Activated naive CD4-positive, alpha-beta T cell treated with anti-CD3 and anti-CD28 coated beads for 36 hours (primary cell): ENCODE measurements at places on chromosomes 12 and 14. TPM values are rescaled to one million over a fixed set of nuclear protein-coding genes. Genes with fewer than 3 reads are reported as not detected.
A peak's percentile ranks its signal among the peaks of the same experiment; 100 is the strongest.

DNA sequence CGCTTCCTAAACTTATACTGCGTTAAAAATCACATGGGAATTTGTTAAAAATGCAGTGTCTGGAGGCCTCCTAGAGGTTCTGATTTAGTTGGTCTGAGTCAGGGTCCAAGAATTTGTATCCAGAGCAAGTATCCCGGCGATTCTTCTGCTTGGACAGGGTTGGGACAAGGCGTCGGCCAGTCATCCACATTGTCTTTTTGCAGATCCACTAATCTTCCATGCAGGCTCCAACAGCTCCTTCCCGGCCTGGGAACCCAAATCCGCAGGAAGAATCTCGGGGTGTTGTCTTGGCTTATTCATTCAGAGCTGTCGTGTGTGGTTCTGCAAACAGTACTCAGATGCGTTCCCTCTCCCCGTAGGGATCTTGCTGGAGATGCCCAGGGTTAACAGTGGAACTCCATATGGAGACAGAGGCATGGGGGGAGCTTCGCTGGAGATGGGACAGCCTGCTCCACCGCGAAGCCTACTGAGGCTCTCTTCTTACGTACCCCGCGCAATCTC, 25.3 kb downstream of the GPRC5D start:
- no peak for DNase-seq

The STON2 gene
- 0.12 TPM for total RNA-seq

DNA sequence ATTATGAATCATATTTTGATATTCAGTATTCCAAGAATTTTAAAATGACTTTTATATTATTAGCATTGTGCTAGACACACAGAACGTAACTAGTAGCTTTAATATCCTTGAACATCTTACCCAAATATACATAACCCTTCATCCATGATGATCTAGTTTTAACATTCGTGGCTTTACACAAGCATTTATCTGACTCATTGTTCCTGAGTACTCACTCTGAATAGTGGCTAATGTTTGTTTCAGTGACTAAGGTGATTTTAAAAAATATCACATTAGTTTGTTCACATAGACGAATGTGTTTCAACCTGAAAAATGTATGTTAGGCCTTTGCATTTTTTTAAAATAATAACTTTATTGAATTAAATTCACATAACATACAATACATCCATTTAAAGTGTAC, 80.0 kb upstream of the PTPRQ start:
- DNase-seq = no peak

GRCh38 chr12:110286623-110287022, 5.6 kb downstream of the ATP2A2 start:
- no peak for DNase-seq

DNA sequence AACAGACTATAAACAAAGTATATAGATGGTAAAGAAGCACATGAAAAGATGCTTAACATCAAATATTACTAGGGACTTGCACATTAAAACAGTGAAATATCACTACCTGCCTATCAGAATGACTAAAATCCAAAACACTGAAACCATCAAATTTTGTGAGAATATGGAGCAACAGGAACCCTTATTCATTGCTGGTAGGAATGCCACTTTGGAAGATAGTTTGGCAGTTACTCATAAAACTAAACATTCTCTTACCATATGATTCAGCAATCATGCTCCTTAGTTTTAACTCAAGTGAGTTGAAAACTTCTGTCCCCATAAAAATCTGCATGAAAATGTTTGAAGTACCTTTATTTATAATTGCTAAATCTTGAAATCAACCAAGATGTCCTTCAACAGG, 297.6 kb downstream of the DAD1 start:
- DNase-seq = no peak

The HPD gene
- total RNA-seq = not detected

The CD163 gene
- not detected for total RNA-seq

DNA sequence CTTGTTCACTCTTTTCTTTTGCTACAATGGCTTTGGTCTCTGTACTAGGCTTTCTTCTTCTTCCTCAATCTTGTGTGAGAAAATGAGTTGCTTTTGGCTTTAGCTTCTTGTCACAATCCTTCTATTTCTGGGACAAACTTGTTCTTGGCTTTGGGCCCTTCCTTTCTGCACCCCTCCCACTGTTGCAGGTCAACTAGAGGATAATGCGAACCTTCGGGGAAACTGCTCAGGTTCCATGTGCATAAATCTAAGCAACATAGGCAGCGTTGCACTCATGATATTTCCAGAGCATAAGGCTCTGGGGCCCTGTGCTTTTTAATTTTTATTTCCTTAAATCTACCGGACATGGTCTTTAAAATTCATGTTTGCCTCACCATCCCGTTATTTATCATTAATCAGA, 89.8 kb upstream of the LRIG3 start:
- DNase-seq = no peak

DNA sequence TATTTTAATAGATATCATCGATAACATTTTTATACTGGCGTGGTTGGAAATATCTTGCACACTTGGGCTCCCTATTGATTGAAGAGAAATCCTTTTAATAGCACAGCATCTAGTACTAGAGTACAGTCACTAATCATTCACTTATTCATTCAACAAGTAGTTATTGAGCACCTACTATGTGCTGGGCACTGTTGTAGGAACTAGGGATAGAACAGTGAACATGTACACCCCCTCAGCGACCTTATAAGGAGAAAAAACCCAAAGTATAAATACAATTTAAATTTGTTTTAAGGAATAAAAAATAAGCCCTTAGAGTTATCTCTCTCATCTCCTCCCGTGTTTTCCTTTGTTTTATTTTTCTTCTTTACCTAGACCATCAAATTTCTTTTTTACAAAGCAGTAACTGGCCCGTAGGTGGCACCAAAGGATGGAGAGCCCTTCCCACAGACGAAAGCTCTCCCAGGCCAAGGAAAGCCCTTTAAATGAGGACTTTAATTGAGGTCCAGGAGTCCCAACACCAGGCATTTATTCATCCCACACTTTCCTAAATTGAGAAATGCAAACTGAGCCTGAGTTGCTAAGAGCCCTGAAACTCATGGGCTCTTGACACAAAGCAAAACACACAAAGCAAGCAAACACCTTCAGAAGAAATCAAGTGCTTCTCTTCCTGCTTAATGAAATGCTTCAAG, 29.0 kb downstream of the PEBP1 start:
- DNase-seq = peak; percentile 38

DNA sequence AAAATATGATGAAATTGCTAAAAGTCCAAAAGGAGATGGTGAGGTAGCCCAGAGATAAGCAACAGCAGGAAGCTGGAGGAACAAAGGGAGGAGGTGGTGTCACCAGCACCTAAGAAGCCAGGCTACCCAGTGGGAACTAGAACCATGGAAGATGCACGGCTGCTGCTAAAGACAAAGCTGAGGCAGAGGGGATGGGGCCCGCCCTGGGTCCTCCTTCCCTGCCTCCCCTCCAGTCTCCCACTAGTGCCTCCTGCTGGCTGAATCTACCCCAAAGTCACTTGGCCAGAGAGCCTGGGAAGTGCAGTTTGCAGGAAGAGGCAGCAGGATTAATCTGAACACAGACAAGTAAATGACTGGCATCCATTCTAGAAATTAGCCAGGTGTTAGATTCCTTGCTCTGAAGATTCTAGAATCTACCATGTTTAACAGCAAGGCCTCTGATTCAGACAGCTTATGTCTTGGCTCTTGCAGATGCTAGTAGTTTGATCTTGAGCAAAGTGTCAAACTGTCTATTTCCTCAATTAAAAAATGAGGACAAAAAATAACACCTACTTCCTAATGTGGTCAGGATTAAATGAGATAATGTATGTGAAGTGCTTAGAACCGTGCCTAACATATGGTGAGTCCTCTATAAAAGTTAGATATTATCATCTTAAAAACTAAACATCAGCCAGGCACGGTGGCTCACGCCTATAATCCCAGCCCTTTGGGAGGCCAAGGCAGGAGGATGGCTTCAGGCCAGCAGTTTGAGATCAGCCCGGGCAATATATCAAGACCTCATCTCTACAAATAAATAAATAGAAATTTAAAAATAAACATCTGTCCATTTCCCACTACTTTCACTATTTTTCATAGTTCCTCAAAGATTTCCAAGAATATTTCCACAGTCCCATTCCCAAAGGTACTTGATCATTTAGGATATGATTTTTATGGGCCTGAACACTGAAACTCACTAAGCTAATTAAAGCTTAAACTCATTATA, 5.8 kb upstream of the LRP10 start:
- peak; percentile 56 for DNase-seq

DNA sequence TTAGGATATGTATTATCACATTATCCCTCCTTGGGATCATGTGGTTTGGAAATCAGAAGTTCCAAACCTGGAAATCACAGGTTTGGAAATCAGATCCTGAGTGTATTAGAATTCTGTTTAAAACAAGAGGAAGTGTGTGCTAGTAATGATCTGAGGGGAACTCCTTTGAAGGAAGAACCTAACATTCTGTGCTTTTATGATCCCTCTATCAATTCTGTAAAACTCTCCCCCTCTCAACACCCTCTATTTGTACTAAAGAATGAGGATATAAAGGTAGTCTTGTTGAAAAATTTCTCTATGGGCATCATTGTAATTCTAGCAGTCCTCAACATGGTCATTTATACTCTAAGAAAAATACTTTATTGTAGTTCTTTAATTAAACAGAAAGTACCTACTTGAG, 97.4 kb downstream of the SRGAP1 start:
- DNase-seq = no peak

DNA sequence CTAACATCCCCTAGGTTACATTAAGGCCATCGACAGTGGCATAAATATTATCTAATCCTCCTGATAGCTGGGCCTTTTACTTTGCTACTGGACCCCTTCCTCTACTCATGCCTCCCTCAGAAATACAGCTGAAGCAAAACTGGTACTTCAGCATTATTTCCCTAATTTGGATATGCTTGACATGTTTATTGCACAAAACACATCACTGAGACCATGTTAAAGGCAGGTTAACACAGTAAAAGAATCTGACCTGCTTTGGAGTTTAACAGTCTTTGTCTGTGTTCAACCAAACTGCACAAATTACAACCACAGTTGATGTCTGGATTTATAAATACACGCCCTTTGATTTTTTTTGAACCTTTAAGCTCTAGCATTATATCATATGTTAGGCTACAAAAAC, 156.6 kb downstream of the FOXA1 start:
- DNase-seq = no peak

The KRT72 gene
- 2.3 TPM for total RNA-seq

GRCh38 chr14:36035675-36036074, 140.8 kb downstream of the PTCSC3 start:
- DNase-seq = no peak

GRCh38 chr14:52473557-52473956, 78.7 kb downstream of the TXNDC16 start:
- no peak for DNase-seq

- DNase-seq = no peak
Observed at GRCh38 chr14:77416836-77417235, 6.5 kb downstream of the NOXRED1 start.

DNA sequence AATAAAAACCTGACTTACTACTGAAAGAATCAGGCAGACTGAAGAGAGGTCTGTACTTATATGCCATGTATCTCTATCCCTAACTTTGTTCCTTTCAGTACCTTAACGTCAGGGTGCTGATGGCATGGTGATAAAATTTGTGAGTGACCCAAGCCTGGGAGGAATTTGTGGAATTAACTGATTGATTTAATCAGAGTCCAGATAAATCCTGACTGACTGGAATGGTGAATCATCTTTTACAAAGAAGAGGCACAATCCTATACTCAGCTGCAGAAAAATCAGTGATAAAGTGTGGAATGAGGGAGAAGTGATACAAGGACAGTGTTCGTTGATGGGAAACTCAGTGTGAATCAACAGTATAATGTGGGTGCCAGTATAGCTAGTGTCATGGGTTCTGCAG, 3.7 kb downstream of the TDG start:
- DNase-seq = no peak

GRCh38 chr14:58278177-58278576, 20.2 kb upstream of the ARID4A start:
- DNase-seq = no peak

GRCh38 chr12:91316161-91316906, 133.7 kb upstream of the DCN start:
- DNase-seq = no peak

The NGDN gene
- total RNA-seq = 40.8 TPM

GRCh38 chr12:54987611-54988231, 3.2 kb upstream of the TESPA1 start:
- DNase-seq = no peak

- peak; percentile 77 for DNase-seq
Observed at GRCh38 chr12:127280393-127281275, 986.3 kb upstream of the TMEM132C start.

- DNase-seq = peak; percentile 85
Observed at GRCh38 chr12:107402041-107403022, 283.3 kb upstream of the PWP1 start.

DNA sequence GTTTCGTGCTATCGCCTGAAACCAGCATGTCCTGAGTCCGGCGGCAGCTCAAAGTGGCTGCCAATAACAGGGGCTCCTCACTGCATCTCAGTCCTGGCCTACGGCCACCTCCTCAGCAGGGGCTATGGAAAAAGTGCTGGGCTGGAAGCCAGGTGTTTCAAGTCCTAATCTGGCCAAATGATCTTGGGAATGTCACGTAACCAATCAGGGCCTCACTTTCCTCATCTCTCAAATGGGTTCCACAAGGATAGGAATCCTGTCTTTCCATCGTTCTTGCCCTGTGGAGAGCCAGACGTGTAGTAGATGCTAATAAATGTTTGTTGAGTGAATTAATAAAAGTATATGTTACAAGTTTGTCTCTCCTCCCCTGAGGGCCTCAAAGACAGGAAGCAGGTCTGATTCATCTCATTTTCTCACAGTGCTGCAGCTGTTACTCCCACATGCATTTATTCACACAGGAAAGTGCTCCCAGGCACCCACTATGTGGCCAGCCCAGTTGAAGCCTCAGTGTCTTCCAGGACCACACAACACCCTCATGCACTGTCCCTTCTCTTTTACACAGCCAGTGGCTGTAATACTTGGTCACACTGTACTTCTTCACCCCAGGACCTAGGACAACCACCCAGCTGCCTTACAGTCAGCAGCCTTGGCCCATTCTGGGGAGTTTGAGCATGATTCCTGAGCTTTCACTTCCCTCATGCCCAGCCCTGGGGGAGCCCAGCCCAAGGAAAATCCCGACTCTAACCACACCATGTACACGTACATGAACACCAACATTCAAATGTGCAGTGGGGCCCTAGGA, 5.0 kb downstream of the CMKLR1 start:
- no peak for DNase-seq

- DNase-seq = no peak
Observed at GRCh38 chr12:12583510-12584178, 21.0 kb upstream of the DUSP16 start.

DNA sequence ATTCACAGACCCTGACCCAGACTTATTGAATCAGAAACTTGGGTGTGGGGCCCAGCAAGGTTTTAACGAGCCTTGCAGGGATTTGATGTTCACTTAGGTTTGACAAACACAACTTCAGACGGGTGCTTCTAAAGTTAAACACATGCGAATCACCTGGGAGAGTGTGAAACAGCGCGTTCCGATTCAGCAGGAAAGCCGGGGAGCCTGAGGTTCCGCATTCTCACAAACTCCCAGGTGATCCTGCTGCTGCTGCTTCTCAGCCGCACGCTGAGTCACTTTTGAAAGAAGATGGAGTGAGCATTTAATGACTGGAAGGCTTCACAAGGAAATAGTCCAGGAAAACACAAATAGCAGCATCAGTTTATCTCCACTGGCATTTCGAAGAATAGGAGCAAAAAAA, 44.2 kb upstream of the DDX11 start:
- DNase-seq = no peak

The NOVA1 gene
- total RNA-seq = not detected

- no peak for DNase-seq
Observed at GRCh38 chr14:101103321-101103901, 199.9 kb upstream of the RTL1 start.
